Type B pancreatic cell (in vitro differentiated cells): ENCODE measurements at places on chromosomes 1 and 21.
A peak's percentile ranks its signal among the peaks of the same experiment; 100 is the strongest.

DNA sequence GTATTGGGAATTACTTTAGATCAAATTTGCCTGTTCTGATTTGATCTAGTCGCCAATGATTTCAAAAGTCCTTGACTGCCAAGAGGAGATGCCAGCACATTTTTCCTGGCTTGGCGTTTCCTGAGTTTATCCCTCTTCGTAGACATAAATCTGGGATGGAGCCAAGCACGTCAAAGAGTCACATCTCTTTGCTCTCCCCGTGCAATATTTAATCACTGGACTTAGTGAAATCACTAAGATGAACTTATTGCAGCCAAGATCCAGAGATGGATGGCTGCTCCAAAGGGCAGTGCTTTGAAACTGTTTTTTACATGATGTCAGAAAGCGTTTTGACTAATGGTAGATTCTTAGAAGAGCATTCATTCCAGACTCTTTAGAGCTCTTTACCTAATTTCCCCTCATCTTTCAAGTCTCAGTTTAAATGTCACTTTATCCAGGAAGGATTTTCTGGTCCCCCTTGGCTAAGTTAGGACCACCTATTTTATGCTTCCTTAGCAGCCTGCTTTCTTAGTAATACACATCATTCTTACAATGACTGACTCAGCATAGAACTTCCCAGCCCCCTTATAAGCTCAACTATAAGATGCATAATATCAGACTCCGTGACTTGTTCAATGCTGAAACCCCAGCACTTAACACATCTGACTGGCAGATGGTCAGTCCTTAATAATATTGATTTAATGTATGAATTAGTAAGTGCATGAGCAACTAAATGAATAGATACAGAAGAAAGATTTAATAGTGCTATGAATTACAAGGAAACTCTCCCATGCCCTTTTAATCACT lies 94.4 kb upstream of the GREM2 start:
- DNase-seq = no peak

GRCh38 chr21:44923480-44924084 lies 2.9 kb upstream of the ITGB2 start:
- no peak for DNase-seq

DNA sequence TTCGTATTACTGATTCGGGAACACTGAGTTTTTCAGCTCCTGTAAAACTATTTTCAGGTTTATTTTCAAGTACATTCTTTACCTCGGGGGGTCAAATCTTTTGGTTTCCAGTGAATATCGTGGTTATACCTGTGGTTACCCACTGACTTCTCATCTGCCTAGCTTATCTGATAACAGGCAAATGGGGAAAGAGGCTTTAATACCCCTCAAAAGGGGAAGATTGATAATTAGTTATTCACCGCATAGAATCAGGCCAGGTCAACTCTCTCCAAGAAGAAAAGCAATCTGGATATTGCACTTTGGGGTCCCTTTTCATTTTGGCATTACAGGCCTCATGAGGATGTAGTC lies 23.0 kb downstream of the RUNX1 start:
- DNase-seq = no peak

DNA sequence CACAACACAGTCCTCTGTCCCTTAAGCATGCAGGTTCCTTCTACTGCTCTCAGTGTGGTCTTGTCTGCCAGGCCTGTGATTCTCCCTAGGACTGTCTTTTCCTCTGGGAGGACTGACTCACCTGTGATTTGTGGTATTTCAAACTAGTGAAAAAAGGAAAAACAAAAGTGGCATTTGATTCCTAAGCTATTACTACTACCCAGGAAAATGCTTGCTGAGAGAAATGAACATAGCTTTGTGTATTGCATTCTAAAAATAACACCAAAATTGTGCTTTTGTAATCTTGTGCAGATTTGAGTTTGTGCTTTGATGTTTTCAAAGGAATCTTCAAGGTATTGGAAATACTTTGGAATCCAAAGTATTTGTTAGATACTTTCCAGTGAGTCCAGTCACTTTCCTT lies 57.0 kb downstream of the GPR161 start:
- DNase-seq = no peak

GRCh38 chr1:171913385-171913784 lies 72.1 kb downstream of the DNM3 start:
- DNase-seq = no peak

GRCh38 chr1:54962612-54963395 lies 17.6 kb upstream of the TMEM61 start:
- no peak for DNase-seq

DNA sequence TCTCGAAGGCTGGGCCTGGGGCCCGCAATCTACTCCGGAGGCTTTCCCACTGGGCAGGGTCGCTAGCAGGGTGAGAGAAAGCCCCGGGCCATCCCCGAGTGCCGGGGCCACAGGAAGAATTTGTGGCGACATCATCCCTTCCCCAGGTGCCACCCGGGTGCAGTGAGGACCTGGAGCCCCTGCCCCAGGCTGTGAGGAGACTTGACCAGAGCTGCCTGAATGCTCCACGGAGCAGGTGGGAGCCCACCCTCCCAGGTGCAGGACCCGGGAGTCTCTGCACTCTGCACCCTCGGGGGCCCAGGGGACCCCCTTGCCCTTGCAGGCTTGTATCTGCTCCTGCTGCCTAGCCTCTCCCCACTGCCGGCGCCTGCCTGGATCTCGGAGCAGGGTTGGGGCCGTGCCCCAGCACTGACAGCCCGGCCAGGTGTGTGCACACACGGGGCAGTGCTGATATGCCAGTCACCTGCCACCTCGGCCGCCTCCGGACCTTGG lies 67.5 kb upstream of the RGS7 start:
- no peak for DNase-seq

DNA sequence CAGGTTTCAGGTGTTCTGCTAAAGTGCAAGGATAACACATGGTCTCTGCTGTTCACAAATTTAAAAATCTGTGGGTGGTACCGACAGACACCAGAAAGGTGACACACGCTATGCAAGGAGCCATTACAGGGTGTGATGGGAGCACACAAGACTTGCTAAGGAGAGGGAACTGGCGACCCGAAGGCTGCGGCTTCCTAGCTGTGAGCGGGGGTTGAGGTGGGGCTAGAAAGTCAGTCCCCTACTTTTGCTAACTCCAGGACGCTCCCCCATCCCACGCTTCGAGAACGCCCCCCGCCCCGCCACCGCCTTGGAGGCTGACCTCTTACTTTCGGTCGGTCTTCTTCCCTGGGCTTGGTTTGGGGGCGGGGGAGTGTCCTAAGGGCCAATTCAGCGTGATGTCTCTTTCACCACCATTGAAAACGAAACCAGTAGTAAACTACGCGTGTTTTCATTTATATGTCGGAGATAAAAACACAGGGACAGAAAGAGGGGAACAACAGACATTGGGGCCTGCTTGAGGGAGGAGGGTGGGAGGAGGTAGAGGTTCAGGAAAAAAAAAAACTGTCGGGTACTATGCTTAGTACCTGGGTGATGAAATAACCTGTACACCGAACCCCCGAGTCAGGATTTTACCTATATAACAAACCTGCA lies 1.1 kb downstream of the CKS1B start:
- no peak for DNase-seq

DNA sequence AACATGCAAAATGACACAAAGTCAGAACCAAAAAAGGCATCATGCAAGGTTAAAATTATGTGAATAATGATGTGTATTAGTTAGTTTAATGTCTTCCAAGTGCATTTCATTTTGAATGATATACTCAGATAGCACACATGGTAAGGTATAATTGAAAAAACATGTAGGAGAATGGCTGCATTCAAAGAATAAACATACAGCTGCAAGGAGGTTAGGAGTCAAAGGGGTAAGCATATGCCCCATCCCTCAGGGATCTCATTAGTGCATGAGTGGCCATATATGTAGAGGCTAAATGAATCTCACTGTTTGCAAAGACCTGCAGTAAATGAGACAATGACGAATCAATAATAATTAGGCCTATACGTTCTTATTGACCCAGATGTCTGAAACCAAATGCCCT lies 179.7 kb upstream of the HOOK1 start:
- no peak for DNase-seq

DNA sequence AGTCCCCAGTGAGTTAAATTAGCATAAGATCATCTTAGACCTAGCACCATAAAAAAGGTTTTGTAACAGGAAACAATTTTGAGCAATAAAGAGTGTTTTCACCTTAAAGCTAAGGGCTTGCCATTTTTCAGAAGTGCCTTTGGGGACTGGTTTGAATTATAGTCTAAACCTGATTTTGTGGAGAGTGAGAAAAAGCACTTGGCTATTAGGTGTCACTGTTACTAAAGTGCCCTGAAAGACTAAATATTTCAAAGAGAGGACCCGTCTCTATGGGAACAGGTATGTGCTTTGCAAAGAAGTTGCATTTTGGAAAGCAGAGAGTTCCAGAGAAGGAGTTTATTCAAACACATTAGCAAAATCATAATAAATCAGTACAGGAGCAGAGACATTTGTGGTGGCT lies 9.1 kb downstream of the NTNG1 start:
- no peak for DNase-seq

DNA sequence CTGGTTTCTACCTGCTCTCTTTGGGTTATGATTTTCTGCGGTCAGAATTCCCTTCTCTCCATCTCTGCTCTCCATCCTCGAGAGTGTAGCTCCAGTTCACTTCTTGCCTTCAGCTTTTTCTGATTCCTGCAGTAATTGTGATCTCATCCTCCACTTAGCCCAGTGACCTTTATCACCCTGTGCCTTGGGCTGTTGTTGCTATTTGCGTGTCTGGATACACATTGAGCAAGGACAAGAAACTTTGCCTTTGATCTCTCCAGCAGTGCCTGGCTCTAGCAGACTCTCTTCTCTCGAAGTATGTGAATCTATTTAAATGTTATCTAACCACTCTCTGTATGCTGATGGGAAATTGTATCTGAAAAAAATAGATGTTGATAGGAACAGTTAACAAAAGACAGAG lies 76.4 kb upstream of the MARK1 start:
- no peak for DNase-seq

DNA sequence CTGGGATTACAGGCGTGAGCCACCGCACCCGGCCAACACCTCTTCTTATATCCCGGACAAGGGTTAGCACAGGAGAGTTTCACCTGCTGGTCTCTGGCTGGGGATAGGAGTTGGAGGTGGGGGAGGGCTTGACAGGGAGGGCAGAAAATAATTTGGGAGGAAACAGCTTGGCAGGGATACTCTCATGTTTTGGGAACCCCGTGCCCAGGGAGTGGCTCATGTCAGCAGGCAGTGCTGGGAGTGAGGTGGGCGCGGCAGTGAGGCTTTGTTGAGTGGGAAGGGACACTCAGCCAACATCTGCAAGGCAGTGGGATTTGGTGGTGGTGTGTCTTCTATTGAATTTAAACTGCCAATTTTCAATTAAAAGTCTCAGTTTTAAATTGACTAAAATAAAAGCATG lies 1.1 kb upstream of the THEM5 start:
- no peak for DNase-seq

GRCh38 chr1:37513795-37514349 lies 694 bp downstream of the MEAF6 start:
- DNase-seq = peak; percentile 74

DNA sequence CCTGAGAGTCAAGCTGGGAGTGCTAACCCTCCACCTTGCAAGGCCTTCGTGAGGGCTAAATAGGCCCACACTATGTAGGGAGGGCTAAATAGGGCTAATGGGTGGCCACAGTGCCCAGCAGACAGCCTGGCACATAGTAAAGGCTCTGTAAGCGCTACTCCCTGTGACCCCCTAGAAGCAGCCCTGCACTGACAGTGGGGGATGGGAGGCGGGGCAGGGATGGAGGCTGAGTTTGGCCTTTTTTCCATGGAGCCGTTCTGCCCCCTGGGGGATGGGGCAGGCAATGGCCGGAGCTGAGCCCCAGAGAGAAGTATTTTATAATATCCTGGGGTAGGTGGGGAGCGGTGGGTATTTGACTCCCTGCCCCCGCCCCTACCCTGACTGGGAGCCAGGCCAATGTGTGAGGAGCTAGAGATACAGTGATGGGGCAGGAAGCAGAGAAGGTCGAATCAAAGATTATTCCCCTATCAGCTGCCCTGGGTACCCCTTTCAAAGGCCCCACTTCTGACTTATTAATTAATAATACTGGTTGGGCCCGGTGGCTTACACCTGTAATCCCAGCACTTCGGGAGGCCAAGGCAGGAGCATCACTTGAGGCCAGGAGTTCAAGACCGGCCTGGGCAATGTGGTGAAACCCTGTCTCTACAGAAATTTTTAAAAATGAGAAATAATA lies 42.3 kb downstream of the LACTBL1 start:
- no peak for DNase-seq
